ENCODE measurements at places on chromosomes 1 and 21.

DNA sequence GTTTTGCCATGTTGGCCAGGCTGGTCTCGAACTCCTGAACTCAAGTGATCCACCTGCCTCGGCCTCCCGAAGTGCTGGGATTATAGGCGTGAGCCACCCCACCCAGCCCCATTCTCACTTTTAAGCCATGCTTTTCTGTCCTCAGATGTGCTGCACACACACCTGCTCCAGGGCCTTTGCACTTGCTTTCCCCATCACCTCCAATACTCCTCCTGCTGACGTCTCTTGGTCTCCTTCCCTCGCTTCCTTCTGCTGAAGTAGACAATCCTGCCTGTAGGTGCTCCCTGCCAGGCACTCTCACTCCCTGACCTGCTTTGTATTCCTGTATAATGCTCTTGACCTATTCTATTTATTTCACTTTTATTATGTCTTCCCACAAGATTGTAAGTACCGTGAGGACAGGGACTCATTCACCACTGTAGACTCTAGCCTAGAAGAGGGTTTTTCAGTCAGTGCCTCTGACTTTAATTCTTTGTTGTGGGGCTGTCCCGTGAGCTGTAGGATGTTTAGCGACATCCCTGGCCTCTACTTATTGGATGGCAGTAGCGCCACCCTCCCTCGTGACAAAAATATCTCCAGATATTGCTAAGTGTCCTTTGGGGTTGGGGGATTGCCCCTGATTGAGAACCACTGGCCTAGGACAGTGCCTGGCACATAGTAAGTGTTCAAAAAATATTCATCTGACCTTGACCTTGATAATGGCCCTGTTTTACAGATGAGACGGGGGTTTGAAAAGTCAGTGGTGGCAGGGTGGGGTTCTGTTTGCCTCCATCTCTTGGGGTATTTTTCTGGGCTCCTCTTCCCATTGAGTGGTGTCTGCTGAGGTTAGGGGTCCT is 4.6 kb downstream of the TNFRSF1B start:
- no peak for DNase-seq

GRCh38 chr1:16175610-16176553 is 20.0 kb upstream of the EPHA2 start:
- DNase-seq, result no peak

DNA sequence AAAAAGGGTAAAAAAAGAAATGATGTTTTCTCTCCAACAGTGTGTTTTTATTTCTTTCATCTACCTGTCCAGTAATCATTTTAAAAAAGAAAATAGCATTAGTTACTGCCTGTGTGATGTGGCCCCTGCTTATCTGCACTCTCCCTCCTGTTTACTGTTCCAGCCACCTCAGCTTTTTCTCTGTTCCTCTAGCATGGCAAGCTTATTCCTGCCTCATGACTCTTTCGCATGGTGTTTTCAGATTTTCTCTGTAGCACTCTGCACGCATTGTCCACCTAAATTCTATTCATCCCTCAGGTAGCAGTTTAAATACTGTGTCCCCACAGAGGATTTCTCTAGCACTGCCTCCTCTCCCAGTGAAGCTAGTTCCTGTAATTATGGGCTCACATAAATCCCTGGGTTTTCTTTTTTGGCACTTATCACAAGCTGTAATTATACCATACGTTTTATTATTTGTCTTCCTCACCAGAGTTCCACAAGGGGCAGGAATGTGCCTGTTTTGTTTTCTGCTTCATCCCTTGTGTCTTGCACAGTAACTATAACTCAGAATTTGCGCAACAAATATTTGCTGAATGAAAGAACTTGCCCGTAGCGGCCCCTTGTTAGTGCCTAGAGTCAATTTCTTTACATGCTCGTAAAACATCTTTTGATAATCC is 51.4 kb upstream of the LRIG2 start:
- DNase-seq, result no peak

GRCh38 chr1:18326211-18326897 is 154.4 kb upstream of the KLHDC7A start:
- DNase-seq, result no peak

DNA sequence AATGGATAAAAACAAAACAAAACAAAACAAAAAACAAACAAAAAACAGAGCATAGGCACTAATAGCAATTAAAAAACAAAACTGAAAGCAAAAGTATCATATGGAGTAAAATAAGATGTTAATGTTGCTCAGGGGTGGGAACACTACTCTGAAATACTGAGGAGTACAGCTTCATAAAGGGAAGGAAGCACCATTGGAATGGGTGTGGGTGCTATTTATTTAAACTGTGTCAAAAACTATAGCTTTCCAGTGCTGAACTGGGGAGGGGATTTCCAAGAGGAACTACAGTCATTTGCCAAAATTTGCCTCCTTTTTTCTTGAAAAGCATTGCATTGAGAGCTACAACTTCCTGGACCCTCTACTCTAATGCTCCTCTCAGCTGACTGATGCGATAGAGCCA is 40.0 kb downstream of the SPTA1 start:
- no peak for DNase-seq

- DNase-seq, result no peak
Observed at GRCh38 chr21:27250366-27250765, 283.5 kb upstream of the ADAMTS5 start.

- no peak for DNase-seq
Observed at GRCh38 chr1:233055879-233056641, 105.6 kb downstream of the NTPCR start.

DNA sequence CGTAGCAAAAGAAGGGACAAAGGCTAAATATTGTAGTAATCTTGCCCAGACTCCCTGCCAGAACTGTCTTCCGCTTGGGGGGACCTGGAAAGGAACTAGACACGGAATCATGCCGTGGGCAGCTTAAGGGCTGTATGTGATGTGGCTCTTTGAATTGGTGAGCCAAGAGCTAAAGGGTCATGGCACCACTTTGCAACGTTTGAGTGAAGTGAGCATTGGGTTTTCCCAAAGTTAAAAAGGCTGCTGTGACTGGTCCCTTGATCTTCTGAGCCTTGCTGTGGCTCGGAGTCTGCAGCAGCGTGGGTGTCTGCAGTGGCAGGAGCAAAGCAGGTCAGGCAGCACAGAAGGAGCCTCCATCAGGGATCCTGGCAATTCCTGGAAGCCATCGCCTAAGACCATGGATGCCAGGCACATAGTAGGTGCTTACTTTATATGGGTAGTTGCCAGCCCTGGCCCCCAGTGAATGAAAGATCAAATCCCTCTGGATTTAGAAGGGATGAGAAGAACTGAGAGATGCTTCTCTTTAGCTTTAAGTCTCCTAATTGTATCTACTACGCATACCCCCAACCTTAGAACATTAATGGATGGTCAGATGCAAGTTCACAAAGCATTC is 1.8 kb downstream of the SMYD2 start:
- DNase-seq, result peak; percentile 31

GRCh38 chr1:50644447-50645105 is 221.3 kb upstream of the DMRTA2 start:
- DNase-seq, result no peak

DNA sequence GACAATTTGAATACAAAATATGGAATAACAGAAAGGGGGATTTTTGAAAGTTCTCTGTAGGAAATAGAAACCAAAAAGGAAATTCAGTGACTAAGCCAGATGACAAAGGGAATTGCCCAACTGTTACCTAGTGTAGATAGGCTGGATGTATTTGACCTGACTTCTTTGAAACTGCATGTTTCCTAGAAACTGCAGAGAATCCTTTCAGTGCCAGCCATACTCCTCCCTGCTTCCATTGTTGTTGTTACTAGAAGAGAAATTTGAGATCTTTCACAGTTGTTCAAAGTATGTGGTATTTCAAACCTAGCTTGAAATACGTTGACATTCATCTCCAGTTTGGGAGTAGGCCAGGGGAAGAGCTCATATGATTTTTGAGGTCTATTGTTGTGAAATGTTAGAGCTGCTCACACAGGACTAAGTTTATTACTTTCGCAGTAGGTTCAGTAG is 1.8 kb upstream of the GBP5 start:
- no peak for DNase-seq

DNA sequence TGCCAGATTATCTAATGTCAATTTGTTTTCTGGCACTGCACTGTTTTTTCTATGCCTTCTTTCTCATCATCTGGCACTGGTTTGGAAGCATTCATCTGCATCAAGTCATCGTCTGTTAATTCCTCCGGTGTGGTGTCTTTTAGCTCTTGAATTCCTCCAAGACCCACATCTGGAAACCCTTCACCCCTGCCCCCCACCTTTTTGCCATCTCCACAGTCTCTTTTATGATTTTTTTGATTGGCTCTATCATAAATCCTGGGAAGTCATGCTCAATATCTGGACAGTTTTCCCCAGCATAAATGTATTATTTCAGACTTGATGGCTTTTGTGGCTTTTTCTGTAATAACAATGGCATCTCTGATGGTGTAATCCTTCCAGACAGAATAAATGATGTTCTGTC is 10.4 kb upstream of the KCNK1 start:
- no peak for DNase-seq

DNA sequence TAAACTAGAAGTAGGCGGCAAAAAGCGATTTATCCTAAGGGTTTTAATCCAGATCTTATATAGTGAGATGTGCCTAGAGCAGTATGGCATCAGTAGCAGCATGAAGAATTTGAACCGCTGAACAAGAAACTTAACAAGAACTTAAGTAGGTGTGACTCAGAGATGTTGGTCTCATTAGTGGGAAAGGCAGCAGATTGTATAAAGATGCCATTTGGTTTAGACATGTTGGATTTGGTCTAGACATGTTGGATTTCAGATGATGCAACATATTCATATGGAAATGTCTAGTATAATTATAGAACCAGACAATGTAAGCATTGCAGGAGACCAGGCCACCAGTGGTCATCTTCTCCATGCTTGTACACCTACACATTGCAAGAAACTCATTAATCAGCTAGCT is 42.1 kb upstream of the ZP4 start:
- no peak for DNase-seq

DNA sequence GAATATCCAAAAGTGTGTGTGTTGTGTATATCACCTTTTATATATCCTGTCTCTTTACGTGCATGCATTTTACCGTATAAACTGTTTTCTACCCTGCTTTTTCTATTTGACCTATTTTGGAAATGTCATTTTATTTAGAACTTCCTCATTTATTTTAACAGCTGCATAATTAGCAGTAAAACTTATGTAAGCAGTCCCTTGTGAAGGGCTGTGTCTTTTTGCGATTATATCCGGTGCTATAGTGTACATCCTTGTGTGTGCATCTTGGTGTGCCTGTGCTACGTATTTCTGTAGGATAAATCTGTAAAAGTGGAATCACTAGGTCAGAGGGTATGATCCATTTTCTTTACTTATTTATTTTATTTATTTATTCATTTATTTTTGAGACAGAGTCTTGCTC is 7.2 kb downstream of the LGALS8 start:
- no peak for DNase-seq

DNA sequence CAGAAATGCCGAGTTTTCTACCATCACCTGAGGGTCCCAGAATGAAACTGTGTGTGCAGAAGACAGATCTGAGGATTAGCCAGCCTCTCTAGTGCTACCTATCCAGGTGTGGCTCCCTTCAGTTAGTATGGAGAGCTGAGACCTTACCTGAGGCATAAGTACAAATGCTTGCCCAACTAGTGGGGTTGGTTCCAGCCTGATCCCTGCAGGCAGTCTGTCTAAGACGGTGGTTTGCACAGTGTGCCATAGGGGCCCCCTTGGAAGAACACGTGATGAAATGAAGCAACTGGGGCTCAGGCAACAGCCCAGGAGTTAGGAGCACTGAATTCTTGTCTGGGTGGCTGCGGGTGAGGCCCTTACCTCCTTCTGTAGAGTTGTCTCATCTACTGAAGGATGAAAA is 15.6 kb downstream of the S100A7A start:
- no peak for DNase-seq

DNA sequence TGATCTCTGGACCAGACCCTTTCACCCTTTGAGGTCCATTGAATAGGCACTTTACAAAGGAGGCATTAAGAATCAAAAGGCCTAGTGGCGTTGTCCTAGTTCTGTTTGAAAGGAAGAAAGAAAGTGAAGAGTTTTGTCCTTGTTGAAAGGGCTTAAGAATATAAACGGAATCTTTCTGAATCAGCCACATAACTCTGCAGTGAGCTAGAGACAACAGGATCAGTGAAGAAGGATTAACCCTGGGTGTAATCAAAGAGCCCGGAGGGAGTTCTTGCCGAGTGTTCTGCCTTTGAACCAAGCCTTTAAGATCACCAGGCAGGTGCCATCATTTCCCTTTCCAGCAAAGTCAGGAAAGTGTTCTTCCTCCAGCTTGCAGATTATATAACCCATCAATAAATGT is 54.8 kb upstream of the CNTN2 start:
- DNase-seq, result no peak

DNA sequence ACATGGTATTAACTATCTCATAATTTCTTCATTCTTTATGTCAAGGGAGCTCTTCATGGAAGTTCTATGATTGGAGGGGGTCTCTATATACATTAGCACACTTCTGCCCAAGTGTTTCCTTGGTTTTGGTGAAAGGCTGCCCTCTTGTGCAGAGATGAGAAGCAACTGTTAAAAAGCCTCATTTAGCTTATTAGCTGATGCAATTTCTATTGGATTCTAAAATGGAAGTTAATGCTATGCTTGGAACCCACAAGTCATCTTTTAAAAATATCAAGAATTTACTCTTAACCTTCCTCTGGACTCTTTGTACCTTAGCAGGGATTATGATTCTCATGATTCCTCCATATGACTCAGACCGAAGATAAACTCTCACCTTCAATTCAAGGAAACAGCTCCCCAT is 328.9 kb downstream of the PTBP2 start:
- no peak for DNase-seq

DNA sequence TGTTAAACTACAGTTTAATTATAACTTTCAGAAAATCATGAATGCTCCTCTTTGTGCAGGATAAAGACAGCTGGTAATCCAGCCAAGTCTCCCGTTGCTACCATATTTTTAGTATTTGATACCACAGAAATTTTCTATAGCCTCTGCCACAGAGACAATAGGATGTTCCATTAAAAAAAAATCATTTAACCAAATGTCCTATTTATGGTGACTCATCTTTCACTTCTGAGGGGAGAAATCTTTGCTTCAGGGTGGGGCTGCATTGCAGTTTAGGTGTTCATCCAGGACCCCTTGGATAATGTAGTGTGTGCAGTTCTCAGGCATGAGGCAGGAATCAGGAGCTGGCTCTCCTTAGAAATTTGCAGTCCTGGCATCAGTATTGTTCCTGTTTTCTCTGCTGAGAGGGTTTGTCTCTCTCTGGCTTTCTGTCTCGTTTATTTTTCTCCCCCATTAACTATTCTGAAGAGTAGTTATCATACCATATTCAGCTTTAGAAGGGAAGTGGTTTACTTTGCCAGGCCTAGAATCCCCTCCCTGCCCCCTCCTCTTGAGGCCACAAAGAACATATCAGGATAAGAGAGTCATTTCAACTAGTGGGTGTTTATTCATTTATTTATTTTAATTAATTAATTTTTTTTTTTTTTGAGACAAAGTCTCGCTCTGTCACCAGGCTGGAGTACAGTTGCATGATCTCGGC is 3.1 kb downstream of the PRUNE1 start:
- no peak for DNase-seq
